ENCODE measurements at places on chromosomes 5 and 9.
A peak's percentile ranks its signal among the peaks of the same experiment; 100 is the strongest.

GRCh38 chr5:61132559-61132958 is 29.7 kb downstream of the SMIM15 start:
- no peak for DNase-seq

- no peak for DNase-seq
Observed at GRCh38 chr9:129881547-129882324, 46.5 kb downstream of the USP20 start.

DNA sequence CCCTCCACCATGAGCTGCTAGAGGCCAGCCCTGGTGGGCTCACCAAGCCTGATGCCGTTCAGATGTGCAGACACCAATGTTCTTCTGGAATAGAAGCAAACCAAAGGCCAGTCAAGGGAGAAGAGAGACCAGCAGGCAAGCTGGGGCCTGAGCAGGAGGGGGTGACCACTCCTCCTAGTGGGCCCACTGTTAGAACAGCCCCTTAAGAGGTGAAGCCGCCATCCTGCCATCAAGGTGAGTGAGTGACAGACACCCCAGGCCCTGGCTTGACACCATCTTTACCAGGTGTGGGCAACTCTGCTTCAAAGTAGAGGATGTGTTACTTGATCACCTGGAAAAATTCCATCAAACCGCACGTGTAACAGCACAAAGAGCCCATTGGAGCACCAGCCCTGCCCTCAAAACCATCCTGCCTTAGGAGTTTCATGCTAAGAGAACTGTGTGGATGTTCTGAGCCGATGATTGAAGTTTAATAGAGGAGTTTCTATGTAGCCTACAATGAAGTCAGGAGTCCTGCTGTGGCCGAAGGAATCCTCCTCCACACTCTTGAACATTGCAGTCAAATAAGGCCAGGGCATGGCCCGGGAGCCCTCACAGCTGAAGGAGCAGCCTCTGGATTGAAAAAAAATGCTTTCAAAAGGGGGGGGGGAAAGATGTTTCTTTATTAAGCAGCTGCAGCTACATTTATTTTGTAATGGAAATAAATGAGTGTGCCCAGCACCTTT is 20.8 kb downstream of the AMBP start:
- no peak for DNase-seq

- no peak for DNase-seq
Observed at GRCh38 chr5:127872494-127872893, 169.3 kb downstream of the CCDC192 start.

- no peak for DNase-seq
Observed at GRCh38 chr9:104833696-104834095, 69.8 kb downstream of the NIPSNAP3B start.

- no peak for DNase-seq
Observed at GRCh38 chr5:72206160-72206559, 98.9 kb downstream of the MAP1B start.

DNA sequence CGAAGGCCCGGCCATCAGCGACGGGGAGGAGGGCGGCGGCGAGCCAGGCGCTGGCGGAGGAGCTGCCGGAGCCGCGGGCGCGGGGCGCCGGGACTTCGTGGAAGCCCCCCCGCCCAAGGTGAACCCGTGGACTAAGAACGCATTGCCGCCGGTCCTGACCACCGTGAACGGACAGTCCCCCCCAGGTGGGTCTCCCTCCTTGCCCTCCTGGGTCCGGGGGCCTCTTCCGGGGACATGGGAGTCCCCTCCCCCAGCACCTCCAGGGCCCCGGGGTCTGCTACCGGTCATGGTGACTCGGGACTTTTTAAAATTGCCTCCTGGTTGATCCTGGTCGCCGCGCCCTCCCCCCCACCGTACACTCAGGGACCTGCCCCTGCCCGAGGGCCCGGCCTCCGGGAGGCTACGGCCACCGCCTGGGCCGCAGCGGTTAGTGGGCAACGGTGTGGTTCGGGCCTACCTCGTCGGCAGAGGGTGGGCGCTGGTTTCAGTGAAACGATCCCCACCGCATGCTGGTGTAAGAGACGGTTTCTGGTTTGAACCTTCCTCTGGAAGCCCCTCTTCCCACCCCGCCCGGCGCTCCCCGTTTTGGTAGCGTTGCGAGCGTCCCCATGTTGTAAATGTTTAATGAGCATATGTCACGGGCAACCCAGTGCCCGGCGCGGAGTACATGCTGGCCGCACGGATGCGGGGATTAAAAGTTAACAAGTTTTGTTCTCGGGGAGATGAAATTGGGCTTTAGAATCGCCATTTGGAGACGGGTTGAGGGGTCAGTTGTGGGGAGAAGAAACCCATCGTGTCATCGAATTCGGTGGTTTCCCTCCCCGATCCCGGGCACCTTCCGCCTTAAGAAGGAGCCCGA is 1.1 kb downstream of the LARP1 start:
- no peak for DNase-seq

DNA sequence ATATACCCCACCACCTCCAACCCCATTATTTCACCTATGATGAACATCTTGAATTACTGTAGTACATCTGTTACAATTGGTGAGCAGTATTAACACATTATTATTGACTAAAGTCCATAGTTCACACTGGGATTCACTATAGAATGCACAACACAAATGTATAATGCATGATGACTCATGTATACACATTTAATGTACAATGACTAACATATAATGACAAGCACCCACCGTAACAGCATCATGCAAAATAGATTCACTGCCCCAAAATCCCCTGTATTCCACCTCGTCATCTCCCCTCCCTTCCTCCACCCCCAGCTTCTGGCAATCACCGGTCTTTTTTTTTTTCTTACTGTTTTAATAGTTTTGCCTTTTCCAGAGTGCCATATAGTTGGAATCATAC is 47.1 kb upstream of the NEK6 start:
- no peak for DNase-seq

- DNase-seq: no peak
Observed at GRCh38 chr5:173913686-173914321, 25.7 kb downstream of the CPEB4 start.

DNA sequence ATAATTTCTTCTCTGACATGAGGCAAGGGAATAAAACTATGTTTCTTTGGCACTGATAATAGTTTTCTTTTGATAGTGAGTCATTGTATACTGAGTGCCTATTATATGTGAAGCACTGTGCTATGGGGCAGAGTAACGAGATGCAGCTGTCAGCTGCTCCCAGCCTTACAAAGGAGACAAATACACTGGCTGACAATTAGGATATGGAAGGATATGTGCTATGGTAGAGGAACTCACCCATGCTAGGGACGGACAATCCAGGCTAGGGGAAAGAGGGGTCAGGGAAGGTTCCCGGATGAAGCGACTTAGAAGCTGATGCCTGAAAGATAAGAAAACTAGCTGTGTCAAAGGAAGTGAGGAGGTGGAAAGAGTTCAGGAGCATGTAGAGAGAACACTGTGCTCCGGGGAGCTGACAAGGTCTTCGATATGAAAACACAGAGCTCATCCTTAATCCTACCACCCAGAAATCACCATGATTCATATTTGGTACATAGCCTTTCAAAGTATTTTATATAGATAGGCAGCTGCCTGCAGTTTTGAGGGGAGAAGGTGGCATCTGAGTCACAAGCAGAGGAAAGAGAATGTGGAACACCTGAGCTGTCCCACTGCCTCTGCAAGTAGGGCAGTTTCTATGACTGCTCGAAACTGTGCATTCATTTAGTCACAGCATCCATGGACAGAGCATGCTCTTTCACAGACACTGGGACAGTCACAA is 12.1 kb downstream of the BSPRY start:
- peak; percentile 52 for DNase-seq

DNA sequence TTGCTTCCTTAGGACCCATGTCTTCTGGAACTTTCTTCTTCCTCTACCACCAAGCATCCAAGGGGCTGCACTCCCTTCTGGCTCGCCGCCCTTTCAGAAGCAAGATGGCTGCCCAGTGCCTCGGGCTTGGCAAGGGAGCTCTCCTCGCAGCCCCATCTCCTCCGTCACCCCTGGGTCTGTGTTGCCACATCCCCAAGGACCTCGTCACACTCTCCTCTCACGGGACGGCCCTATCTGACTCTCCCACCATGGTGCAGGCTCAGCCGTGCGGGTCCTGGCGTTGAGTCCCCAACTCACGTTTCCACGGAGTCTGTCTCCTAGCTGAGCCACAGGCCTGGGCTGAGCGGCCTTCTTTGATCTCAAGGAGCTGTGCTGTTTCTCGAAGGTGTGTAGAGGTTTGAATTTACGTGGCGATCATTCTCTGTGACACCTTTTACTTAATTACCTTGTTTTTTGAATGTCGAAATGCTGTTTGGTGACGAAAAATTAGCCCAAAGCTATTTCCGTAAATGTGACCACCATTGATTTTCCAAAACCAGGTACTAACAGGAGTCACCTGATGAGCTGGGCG is 15.0 kb upstream of the SCGB3A1 start:
- DNase-seq: no peak

GRCh38 chr9:136439481-136440408 is at the start of gene INPP5E:
Gene INPP5E (minus strand): TSS chr9:136439845. CDS start chr9:136439419, 426 bp downstream.
- DNase-seq: peak; percentile 29

DNA sequence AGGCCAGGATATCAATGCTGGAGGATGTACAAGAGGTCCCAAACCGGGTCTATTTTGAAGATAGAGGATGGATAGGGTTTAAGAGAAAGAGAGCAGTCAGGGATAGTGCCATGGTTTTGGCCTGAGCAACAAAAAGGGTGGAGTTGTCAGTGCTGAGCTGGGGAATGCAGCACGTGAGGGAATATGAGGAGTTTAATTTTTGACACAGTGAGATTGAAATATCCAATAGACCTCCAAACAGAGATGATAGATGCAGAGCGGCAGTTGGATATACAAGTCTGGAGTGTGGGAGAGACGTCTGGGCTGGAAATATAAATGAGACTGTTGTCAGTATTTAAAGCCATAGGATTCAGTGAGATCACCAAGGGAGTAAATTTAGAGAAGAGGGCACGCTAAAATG is 136.7 kb upstream of the EFNA5 start:
- no peak for DNase-seq

DNA sequence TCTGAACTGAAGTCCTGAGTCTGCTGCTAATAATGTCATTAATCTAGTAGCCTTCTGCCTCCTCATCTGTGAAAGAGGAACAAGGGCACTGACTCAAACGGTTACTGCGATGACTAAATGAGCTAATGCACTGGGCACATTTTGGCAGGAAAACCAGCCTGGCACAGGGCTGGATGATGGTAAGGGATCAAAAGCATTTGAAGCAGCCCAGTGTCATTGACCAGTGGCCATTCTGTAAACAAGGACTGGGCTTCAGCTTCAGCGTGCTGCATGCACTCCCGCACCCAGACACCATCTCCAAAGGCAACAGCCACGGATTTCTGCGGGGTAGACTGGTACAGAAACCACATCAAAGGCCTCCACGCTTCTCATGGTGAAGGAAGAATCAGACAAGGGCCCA is 8.0 kb downstream of the GCNT4 start:
- DNase-seq: peak; percentile 48

DNA sequence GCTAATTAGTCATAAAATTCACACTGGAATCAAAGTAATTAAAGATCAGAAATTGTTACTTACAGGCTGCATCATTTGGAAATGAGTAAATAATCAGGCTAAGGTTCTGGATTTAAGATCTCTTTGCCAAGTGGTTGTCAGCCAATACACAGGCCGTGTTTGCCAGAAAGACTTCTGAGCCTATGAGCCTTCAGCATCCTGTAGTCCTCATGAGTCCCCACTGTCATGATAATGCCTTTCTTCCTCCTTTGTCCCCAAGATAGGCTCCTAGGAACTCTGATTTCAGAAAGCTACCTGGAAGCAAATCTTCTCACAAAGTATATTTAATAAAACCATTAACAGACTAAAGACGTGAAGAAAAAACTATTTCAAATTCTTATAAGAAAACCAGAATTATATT is 810.5 kb downstream of the DNAH5 start:
- no peak for DNase-seq

DNA sequence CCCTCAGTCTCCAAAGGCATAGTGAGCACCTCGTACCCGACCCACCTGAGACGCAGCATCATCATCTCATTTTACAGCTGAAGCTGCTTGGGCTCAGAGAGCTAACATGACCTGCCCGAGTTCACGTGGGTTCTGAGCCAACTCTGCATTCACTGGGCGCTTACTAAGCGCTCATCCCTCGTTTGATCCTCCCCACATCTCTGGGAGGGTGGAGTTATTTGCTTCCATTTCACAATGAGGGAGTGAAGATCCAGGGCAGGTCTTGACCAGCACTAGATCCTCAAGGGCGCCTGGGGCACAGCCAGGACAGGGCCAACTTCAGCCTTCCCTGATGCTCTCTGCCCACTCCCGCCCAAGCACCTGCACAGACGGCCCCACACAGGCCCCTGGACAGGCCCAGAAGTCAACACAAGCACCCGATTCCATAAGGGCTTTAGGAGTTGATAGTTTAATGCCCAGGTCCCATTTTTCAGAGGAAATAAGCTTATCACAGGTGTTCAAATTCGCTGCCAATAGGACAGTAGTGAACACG is 80.8 kb downstream of the HRH2 start:
- no peak for DNase-seq

DNA sequence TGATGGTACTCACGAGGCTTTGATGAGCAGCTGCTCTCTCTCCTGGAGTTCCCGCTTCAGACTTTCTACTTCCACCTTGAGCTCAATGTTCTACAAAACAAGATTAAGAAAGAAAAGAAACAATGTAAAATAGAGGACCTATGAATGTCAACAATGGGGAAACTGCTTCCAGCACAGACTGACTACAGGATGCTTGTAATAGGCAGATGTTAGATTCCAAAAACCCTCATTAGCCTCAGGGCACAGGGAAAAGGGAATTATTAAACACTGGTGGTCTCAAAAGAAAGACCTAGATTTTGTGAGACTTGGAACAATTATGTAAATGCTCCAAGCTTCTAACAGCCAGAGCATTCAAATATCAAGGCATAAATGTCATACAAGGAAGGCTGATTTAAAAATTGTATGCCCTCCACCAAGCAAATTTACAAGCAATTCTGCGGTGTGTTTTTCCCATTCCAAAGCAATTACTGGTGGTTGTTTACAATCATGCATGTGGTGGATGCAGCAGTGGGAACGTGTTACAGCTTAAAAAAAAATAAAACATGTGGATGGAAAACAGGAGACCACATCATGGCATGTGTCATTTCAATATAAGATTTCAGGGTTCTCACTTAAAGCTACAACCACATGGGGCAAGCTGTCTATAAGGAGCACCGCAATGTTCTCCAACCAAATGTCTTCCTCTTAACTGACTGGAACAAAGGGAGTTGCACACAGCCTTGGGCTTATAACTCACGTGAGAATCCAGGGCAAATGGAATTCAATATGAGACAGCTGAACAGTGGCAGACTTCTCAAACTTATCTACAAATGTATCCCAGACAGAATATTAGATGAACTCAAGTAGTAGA is 34.0 kb downstream of the CDK5RAP2 start:
- no peak for DNase-seq
